ENCODE measurements at places on chromosomes 3 and 15. TPM values are rescaled to one million over a fixed set of nuclear protein-coding genes. Genes with fewer than 3 reads are reported as not detected.

The FAM240A gene
- total RNA-seq = not detected

The BNC1 gene
- total RNA-seq = not detected

The SNRPA1 gene
- total RNA-seq = 55.1 TPM

The SNTN gene
- 0.36 TPM for total RNA-seq
